ENCODE measurements at places on chromosomes 4 and X.

- DNase-seq: no peak
Measured at GRCh38 chr4:17595471-17596005, 18.5 kb downstream of the LAP3 start.

DNA sequence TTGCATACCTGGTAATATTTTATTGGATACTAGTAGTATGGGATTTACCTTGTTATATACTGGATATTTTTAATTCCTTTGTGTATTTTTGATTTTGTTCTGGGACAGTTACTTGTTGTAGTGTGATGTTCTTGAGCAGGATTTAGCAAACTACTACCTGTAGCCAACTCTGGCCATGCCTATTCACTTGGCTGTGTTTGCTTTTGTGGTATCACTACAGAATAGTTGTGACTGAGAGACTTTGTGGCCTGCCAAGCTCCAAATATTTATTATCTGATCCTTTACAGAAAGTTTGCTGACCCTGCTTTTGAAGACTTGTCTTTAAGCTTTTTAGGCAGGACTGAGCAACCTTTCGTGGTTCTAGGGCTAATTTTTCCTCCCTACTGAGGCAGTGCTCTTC, 17.8 kb downstream of the ZCCHC4 start:
- no peak for DNase-seq

GRCh38 chr4:66842724-66843088, 702.6 kb downstream of the CENPC start:
- DNase-seq: no peak

DNA sequence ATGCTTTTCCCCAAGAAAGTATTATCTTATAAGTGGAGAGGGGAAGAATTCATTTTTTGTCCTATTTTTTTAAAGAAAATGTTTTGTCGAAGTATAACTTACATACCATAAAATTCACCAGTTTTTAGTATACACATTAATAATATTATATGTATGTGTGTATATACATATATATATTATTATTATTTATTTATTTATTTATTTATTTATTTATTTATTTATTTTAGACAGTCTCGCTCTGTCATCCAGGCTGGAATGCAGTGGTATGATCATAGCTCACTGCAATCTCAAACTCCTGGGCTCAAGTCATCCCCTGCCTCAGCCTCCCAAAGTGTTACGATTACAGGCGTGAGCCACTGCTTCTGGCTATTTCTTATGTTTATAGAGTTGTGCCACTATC, 334.1 kb downstream of the ZNF674 start:
- DNase-seq: no peak

GRCh38 chr4:119678761-119679160, 50.2 kb upstream of the PDE5A start:
- no peak for DNase-seq

- DNase-seq: no peak
Measured at GRCh38 chrX:108028854-108029253, 16.0 kb upstream of the VSIG1 start.

DNA sequence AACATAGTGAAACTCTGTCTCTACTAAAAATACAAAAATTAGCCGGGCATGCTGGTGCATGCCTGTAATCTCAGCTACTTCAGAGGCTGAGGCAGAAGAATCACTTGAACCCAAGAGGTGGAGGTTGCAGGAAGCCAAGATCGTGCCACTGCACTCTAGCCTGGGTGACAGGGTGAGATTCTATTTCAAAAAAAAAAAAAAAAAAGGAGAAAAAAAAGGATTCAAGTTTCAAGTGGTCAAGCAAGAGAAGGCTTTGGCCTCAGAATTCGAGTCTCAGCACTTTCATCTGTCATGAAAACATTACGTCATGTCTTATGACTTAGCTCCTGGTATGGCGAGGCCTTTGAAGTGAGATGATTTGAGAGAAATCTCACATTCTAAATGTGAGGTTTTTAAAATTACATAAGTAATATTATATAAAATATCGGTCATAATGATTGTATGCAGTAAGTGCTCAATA, 21.2 kb upstream of the DHRSX start:
- no peak for DNase-seq

DNA sequence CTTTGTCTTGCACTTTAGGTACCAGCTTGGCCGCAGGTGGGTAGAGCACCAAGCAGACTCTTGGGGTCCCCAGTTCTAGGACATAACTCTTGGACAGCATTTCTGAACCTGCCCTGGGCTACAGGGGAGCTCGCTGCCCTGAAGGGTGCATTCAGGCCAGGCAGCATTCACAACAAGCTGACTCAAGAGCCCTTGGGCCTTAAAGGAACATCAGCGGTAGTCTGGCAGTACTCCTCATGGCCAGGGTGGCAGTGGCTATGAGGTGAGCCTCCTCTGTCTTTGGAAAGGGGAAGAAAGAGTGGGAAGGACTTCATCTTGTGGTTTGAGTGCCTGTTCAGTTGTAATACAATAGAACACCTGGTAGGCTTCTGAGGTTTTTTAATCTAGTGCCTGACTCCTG, 24.8 kb upstream of the SMARCA5 start:
- DNase-seq: no peak

DNA sequence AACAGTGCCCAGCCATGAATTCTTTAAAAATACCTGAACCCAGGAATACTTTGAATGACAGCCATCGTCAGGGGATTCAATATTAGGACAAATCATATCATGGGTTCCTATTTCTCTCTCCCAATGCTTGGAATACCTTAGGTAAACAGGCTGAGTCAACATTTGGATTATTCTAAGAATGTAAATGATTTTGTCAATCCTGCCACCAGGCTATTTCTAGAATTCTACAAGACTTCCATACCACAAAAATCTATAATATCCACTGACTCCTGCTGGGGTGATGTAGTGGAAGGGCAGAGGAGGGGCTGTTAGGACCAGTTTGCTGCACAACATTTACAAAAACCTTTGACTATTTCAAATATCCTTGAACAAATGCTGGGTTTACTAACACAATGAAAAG, 65.2 kb downstream of the IGFBP7 start:
- no peak for DNase-seq

GRCh38 chrX:5586726-5587125, 641.9 kb downstream of the NLGN4X start:
- DNase-seq: no peak

DNA sequence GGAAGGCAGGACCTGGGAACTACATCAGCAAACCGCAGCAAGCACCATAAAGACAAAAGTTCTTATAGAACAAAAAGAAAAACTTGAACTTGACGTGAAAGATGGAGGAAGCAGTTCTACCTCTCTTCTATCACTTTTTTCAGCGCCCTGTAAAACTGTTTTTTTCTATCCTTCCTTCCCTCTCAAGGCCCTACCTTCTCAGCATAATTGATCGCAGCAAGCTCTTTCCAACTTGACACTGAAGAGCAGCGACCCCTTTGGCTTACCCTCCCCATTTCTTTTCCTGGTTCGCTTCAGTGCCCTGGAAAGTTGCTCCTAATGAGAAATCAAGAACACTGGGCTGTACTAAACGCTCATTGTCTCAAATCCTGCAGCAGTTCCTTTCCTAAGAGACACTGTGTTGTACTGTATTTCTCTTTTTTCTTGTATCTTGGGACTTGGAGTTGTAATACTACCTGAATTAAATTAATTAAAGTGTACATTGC, 150.6 kb upstream of the SLC4A4 start:
- DNase-seq: no peak

GRCh38 chr4:120703908-120704307, 218.6 kb downstream of the PRDM5 start:
- no peak for DNase-seq

- DNase-seq: no peak
Measured at GRCh38 chrX:52574416-52575275, 57.8 kb upstream of the XAGE1B start.

- DNase-seq: no peak
Measured at GRCh38 chrX:133306316-133306715, 88.2 kb upstream of the TFDP3 start.

GRCh38 chrX:70878902-70879301, 29.6 kb downstream of the TEX11 start:
- DNase-seq: no peak

DNA sequence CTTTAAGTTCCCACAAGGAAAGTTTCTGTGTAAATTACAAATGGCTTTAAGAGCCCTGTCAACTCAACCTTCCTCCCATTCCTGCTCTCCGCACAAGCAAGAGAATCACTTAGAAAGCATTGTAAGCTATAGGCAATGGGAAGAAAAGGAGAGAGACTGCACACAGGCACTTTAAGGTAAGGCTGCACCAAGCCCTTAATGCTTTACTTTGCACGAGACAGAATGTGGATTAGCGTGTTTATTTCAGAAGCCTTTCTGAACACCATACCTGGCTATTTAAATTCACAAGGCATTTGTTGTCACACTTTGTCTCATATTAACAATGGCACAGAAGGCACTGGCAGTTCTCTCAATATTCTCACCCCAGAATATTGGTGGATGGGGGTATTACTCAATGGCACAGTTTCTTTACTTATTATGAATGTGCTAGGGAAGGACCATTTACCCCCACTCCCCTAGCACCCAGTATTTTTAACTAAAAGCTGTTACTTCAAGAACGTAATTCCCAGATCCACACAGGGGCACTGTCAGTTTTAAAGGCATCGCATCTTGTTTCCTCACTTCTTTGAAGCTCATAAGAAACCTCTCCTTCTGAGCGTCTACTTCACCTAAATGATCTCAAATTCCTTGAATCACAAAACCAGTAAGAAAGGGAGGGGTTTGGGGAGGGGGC, 150.0 kb downstream of the MAML3 start:
- DNase-seq: no peak

DNA sequence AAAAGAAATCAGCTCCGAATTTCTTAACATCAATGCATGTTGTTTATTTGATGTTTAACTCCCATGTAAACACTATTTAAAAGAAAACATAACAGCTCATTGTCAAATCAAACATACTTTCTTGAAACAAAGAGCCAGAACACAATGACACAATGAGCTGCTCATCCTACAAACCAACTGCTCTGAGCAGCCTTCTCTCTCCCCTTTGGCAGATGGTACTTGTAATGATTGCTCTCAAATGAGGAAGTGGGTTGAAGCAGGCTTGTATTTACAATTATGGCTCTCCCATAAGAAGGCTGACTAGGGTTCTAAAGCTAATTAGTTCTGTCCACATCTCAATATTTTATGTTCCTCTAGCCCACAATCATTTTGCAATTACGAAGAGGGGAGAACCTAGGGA, 637.8 kb upstream of the ADGRL3 start:
- DNase-seq: no peak

GRCh38 chrX:17465201-17465600, 90.2 kb downstream of the NHS start:
- DNase-seq: no peak

DNA sequence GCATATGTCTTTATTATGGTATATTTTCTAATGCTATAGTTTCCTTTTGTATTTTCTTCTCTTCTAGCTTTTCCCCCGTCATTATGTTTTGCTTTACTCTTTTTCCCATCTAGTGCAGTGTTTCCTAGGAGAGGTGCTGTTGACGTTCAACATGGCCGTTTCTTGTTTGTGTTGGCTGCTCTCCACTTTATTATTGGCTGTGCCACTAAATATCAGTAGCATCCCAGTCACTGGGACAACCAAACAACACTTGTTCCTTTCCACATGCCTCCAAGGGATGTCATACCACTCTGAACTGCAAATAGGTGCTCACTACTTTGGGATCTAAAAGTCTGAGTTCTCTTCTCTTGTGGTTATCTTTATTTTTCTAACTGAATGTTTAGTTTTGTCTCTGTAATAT, 26.5 kb downstream of the GBA3 start:
- no peak for DNase-seq

GRCh38 chr4:46894826-46895225, 14.2 kb downstream of the COX7B2 start:
- no peak for DNase-seq

DNA sequence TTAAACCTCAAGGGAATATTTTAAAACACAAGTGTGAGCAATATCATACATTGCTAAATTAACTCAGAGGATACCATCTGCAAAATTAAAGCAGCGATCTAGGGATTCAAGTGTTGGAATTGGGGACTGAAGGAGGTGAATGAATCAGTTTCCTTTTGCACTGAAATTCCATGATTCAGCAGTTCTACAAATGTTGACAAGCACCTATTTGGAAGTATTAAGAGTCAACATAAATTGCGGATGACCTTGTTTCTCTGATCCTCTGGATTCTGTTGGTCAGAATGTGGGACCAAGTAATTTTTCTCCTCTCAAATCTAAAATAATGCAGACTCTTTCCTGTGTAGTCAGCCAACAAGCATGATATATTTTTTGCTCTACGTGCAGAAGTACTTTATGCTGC, 78.8 kb downstream of the LDB2 start:
- DNase-seq: no peak

GRCh38 chr4:6198278-6198677, 2.1 kb downstream of the JAKMIP1 start:
- no peak for DNase-seq

DNA sequence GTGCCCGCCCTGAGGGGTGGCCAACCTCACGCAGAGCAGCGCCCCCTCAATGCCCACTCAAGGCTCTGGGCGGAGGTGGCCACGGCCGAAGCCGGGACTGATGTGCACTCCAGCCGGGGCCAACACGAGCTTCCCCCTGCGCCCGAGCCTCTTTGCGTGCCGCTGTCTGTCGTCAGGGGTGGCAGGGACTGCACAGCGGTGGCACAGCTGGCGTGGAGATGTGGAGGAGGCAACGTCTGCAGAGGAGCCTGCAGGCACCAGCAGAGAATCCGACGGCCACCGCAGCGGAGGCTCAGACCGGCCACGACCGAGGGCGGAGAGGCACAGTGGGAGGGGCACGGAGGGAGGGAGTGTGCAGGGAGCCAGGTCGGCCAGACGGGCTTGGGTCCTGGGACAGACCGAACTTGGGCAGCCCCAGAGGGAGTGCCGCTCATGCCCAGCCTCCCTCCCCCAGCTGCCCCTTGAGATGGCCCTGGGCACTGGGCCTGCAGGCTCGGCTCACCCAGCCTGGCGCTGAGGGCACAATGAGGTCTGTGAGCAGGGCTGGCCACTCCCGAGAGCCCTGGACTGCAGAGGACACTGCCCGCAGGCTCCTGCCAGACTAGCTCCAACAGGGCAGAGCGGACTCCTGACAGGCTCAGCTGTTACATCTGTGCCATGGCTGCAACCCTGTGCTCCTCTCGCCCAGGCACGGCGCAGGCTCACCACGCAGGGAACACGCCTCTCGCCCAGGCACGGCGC, 46.5 kb upstream of the CPLX1 start:
- no peak for DNase-seq

GRCh38 chrX:130228871-130229270, 39.8 kb downstream of the ZNF280C start:
- DNase-seq: no peak

GRCh38 chr4:165686756-165687155, 186.3 kb upstream of the TLL1 start:
- no peak for DNase-seq

GRCh38 chr4:100566396-100566795, 48.6 kb upstream of the EMCN start:
- DNase-seq: no peak

DNA sequence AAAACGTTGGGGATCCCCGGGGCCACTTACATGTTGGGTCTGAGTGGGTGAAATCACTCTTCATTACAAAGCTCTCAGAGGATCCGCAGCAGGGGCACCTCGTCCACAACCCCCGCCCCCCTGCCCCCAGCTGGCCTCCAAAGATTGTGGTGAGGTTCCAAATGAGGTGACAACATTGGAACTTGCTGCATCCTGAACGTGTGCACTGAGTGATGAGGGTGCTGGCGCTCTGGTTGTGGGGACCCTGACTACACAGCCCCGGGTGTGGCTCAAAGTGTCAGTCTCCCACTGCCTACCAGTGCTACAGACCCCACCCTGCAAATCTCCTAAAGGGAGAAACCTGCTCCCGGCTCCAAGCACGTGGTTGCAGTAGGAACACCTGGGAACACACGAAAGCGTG, 111.9 kb downstream of the PHKA2 start:
- DNase-seq: no peak
